H1 (cell line): ENCODE measurements at places on chromosomes 6 and 20.

DNA sequence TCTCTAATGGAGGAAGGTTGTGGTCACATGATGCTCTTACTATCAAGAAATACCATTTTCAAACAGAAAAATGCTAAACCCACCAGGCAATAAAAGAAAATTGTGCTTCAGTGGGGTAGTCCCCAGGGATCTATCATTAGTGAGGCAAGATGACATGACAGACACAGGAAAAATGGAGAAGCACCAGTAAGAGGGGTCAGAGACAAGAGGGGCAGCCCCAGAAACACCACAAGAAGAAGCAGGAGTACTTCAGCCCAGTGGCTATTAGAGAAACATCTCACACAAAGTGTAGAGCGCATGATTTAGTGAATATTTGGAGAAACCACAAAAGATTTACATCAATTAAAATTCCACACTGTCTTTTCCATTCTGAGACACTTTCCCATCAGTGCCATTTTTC lies 10.2 kb upstream of the TMEM200A start:
- no peak for DNase-seq

GRCh38 chr6:41050536-41050935 lies 2.5 kb upstream of the APOBEC2 start:
- no peak for DNase-seq

DNA sequence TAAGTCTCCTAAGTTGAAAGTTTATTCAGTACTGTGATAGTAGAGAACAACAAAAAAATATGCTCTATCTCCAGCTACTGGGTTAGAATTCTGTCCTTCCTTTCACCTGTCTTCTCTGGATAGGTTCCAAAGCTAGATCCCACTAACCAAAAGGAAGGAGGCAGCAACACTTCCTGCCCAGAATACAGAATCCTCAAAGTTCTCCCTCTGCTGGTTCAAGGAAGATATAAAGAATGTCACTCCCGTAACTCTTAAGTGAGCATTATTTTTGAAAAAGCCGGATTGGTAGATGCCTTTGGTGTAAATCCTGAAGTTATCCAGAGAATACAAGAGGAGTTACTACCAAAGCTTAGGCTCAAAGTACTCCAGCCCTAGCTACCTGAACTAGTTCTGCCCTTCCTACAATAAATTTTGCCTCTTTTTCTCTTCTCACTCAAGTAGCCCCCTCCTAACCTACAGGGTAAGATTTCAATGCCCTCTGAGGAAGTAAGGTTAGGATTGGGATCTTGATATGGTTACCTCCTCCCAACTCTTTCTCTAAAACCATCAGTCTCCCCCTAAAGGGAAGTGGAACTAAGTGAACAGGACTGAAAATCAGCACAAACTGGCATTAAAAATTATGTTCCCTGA lies 26.0 kb upstream of the CRIP3 start:
- DNase-seq, result no peak

DNA sequence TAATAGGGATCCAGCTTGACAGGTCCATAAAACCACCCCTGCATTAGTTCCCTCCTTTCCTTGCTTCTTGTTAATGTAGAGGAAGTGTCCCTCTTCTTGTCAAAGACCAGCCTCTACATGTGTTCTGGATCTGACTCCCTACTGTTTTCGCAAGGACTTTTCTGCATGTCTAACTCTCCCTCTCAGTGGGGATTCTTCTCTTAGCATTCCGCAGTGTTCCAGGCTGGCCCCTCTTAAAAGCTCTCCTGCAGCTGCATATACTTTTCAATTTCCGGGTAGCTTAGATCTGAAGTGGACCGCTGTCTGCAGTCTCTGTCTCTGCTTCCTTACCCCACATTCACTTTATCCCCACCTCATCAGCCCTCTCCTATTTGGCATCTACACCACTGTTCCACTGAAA lies 96.1 kb upstream of the MAN1A1 start:
- no peak for DNase-seq

GRCh38 chr6:84728602-84729001 lies 35.8 kb downstream of the TBX18 start:
- no peak for DNase-seq

- DNase-seq, result no peak
These were observed 706 bp downstream of the ZNF184 start for GRCh38 chr6:27472182-27472616.

DNA sequence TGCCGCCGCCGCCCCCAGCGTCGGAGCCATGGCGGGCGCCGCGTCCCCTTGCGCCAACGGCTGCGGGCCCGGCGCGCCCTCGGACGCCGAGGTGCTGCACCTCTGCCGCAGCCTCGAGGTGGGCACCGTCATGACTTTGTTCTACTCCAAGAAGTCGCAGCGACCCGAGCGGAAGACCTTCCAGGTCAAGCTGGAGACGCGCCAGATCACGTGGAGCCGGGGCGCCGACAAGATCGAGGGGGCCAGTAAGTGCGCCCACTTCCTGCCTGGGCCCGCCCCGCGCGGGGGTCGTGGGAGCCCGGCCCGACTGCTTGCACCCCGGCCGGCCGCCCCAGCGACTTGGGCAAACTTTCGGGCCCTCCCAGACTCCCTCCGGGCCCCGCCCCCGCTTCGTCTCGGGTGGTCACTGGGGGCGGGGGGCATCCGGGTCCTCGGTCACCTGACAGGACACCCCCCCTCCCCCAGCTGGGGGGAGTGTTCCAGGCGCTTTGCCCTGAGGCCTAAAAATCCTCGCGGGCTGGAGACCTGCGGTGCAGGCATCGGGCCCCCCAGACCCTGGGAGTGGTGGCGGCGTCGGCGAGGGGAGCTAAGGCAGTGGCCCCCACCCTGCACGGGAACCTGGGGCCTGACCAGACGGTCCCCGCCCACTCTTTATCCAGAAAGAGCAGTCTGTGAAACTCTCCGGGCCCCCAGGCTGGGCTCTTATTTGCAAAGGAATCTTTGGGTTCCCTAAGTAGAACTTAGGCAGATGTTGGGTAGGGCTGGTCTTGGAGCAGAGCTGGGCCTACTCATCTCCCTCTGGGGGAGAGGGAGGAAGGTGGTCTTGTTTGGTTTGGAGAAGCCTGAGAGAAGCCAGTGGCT lies 501 bp downstream of the PLCG1 start:
- DNase-seq, result peak; percentile 61

DNA sequence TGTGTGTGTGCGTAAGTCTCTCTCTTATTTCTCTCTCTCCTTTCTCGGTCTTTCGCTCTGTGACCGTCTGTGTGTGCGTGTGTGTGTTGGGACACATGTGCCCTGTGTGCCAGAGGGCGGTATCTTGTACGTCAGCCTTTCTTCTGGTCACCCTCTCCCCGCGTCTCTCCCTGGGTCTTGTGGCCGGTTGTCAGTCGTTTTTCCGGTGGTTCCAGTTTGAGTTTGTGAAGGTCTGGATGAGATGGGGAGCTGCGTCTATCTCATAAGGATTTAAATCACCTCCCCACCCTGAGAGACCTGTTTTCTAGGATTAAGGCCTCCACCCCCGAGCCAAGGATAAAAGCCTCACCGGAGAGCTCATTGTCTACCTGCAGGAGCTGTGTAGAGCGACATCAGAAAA lies 295.5 kb upstream of the ZNF337 start:
- DNase-seq, result no peak

GRCh38 chr6:112172540-112172939 lies 81.8 kb downstream of the LAMA4 start:
- DNase-seq, result no peak

DNA sequence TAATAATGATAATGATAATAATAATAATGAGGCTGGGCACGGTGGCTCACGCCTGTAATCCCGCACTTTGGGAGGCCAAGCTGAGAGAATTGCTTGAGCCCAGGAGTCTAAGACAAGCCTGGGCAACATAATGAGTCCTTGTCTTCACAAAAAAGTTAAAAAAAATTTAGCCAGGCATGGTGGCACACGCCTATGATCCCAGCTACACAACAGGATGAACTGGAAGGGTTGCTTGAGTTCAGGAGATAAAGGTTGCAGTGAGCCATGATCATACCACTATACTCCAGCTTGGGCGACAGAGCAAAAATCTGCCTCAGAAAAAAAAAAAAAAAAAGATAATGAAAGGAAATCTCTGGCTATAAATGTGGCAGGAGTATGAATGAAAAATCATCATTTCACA lies 213.4 kb downstream of the HIVEP2 start:
- DNase-seq, result no peak

GRCh38 chr20:53866794-53867740 lies 203.3 kb downstream of the BCAS1 start:
- DNase-seq, result no peak

GRCh38 chr6:81969814-81970213 lies 217.3 kb upstream of the TENT5A start:
- DNase-seq, result peak; percentile 17

DNA sequence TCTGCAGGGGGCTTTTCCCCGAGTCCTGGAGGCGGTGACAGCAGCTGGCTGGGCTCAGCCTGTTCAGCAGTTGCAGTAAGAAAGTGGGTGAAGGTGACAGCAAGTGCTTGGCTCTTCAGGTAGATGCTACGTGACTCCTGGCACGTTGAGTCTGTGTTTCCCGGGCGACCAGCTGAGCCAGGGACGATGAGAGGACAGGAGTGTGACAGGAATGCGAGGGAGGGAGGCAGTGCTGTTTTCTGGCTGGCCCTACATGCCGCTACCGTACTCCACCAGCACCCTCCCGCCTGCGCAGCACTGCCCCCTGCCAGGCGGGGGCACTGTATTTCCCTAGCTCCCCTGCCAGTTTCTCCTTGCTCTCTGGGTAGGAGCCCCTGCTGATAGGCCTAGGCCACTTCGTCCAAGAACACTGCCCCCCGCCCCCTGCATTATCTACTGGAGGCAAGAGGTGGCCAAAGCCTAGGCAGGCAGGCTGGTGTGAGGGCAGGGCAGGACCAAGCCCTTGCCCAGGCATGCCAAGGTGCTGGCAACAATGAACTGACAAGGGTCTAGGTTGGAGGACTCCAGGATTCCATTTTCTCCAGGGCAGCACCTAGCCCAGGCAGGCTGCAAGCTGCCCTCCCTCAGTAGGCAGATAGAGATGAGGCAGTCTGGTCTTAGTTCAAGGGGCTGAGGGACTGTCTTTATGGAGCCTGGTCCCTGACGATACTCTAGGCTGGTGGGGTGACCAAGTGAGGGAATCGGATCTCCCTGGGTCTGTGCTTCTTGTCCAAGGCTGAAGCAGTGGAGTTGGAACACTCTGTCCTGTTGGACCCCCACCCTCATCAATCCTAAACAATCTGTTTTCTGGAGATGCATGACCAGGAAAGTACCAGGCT lies 19.2 kb downstream of the MRPS18A start:
- DNase-seq, result peak; percentile 60

DNA sequence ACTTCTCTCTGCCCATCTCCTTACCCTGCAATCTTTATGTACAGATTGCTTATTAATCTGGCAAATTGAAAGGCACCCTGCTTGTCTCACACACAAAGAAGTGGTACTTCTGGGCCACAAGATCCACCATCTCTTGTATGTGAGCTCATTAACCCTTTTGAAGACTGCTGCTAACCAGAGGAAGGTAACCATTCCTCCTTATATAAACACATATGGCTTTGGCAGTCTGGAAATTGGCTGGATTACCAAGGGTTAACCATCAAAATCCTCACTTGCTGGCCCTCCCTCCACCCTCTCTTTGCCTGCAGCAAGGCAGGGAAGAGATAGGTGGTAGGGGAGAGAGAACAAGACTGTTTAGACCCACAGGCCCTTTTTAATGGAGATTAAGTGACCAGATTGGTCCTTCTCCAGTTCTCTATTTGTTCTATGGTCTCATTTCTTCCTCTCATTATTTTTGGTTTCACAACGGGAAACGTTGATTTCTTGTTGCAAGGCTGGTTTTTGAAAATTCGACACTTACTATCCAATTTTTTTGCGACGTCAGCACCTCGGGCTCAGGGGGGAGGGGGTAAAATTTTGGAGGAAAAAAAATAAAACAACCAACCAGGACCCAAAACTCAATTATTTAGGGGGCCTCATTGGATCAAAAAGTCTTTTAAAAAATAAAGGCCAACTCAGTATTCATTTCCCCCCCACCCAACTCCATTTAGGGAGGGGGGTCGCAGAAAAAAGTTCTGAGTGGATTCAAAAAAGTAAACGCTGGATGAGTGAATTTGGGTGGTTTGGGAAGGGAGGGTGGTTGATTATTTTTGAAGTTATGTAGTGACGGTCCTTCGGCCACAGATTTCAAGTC lies 859 bp downstream of the PPP1R10 start:
- no peak for DNase-seq

- DNase-seq, result no peak
These were observed 1.7 kb downstream of the ULBP1 start for GRCh38 chr6:149965194-149966020.

- no peak for DNase-seq
These were observed 6.1 kb downstream of the PLAGL2 start for GRCh38 chr20:32201296-32201976.

DNA sequence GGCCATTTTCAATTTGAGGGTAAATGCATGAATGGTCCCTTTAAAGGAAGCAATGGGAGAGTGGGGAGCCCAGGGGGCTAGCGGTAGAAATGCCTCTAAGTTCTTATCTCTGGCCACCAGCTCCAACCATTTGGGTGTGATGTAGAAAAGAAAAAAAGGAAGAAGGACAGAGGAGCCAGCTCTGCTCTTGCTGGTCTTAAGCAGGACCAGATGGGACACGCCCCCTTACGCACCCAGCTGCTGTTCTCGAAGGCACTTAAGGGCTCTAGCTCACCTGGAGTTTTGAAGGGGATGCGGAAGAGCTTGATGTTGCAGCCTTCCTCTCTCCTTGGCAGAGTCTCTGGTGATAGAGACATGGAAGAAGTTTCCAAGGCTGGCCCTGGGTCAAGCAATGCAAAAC lies 59.5 kb upstream of the RNF144B start:
- no peak for DNase-seq

DNA sequence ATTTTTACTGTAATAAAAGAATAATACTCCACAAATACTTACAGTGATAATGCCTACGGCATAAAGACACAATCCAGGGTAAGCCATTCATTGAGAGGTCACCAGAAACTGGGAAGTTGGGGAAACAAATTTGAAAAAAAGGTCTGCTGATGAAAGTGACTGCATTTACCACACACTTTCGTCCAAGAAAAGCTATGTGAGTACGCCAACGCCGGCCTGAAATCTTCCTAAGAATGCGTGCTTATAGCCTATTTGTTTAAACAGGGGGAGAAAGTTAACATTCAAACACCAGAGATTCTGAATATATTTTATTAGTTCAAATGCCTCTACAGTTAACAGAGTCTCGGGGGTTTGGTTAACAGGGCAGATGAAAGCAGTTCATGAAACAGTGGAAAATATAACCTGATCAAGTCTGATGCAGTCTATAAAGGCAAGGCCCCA lies 657 bp upstream of the LTV1 start:
- DNase-seq, result no peak

DNA sequence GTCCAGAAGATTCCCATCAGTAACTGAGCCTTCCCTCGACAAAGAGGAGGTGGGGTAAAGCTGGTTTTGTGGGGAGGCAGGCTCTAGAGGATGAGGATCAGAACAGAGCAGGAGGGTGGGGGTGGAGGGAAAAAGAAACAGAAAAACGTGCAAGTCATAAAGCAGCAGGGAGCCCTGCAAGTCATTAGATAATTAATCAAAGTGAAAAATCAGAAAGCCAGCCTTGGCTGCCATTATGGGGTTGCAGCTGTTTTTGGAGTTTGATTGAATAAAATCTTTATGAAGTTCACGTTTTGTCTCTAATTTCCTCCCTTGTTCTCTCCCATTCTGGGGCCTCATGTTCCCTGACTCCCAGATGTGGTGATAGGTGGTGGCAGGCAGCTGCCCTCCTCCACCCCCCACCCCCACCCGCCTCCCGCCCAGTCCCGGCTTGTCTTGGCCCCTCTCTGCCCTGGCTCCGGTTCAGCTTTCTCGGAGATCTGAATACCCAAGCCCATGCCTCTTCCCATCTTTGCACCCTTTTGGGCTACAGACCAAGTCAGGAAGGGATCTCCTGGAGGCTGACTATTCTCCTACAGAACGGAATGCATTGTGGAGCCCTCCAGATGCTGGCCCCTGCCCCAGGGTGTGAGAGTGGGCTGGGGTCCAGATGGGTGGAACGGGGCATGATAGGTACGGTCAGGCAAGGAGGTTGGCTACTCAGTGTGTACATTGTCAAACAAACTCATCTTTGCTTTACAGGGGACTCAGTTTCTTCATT lies 141.8 kb downstream of the CDC5L start:
- no peak for DNase-seq
